T-helper 17 cell (primary cell): ENCODE measurements at places on chromosomes 5 and 9.

DNA sequence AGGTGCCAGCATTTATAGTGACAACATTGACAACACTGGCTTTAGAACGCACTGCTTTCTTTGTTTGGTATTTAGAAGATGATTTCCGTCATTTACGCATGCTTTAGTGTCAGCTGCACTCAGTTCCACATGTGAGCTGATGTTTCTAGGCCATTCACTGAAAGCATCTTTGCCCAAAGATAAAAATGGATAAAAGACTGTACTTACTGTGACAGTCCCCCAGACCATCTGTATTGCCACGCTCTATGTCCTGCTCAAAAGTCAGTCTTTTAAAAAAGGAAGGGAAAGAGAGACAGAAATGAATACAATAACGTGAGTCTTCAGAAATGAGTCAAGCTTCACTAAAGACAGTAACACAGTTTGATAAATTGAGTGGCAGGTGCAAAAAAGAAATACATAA, 99.3 kb downstream of the SEMA6A start:
- DNase-seq = no peak

DNA sequence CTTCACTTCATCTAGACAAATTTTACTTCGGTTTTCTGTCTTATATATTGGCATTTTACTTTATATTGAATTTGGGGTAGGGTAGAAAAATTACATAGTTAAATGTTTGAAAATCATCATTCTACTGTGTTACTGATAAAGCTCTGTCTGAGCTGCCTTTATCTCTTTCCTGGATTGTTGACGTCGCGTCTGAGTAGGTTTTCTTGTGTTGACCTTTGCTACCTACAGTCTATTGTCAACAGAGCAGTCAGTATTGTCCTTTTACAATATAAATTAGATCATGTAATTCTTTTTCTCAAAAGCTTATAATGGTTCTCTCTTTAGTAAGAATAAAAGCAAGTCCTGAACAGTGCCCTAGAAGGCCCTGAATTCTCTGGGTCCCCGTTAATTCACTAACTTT, 128.2 kb downstream of the HACD4 start:
- no peak for DNase-seq

DNA sequence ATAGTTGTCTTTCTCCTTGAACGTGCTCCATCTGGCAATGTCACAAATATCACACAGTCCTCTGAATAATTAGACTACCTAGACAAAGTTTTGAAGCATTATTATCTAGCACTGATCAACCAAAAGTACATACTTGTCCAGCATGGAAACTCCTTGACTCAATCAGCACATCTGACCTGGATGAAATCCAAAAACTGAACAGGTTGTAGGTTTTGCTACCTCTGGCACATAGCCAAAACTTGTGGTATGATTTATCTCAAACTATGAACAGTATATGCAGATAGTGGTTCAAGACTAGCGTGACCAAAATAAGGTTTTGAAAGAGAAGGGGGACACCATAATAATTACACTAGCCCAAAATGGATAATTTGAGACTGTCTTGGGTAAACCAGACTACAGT, 158.1 kb downstream of the ARRDC3 start:
- no peak for DNase-seq

DNA sequence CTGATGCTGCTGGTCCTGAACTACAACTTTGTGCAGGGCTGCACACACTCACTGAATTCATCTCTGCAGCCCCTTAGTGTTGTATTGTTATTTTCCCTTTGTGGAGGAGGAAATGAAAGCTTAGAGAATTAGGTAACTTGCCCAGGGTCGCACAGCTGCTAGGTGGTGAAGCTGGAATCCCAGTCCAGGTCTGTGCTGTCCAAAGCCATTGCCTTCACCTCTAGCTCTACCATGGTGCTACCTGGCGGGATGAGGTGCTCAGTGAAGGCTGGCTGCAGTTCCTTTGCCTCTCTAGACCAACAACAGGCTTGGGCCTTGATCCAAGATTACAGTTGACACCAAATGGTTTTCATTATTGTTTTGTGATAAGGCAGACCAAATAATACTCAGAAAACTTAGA, 177.8 kb upstream of the PITX1 start:
- no peak for DNase-seq

- no peak for DNase-seq
These were observed 44.5 kb downstream of the SPRY4 start for GRCh38 chr5:142280066-142281007.

GRCh38 chr9:92671323-92671722, 1.4 kb upstream of the IPPK start:
- DNase-seq = no peak

- DNase-seq = no peak
These were observed 327.0 kb upstream of the TNC start for GRCh38 chr9:115444959-115445358.

- DNase-seq = no peak
These were observed 8.6 kb upstream of the COL15A1 start for GRCh38 chr9:98935071-98935505.

- no peak for DNase-seq
These were observed 14.3 kb downstream of the BRD3OS start for GRCh38 chr9:134039386-134040175.

GRCh38 chr5:1288439-1289335, 6.2 kb downstream of the TERT start:
- DNase-seq = no peak

- DNase-seq = no peak
These were observed 36.3 kb downstream of the ZNF474 start for GRCh38 chr5:122165559-122166078.

DNA sequence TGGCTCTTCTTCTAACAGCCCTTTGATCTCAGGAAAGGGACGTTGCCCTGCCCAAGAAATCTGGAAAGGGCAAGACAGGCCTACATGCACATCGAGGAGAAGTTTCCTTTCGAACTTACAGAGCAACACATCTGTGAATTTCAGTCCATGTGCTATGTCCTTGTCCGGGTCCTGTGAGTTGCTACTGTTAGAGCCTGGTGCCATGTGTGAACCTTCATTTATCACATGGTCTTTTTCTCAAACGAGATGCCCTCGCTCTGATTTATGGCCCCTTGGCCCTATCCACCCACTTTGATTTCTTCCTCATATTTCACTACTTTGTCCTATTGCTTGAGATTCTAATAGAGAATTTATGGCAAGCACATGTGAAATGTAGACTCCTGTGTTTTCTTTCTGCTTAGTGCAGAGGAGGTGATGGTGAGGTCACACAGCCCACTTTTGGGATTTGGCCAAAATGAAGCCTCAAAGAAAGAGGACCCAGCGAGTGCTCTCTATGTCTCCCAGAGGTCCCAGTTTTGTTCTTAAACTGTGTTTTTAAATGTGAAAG, 153.1 kb downstream of the SNCAIP start:
- no peak for DNase-seq

DNA sequence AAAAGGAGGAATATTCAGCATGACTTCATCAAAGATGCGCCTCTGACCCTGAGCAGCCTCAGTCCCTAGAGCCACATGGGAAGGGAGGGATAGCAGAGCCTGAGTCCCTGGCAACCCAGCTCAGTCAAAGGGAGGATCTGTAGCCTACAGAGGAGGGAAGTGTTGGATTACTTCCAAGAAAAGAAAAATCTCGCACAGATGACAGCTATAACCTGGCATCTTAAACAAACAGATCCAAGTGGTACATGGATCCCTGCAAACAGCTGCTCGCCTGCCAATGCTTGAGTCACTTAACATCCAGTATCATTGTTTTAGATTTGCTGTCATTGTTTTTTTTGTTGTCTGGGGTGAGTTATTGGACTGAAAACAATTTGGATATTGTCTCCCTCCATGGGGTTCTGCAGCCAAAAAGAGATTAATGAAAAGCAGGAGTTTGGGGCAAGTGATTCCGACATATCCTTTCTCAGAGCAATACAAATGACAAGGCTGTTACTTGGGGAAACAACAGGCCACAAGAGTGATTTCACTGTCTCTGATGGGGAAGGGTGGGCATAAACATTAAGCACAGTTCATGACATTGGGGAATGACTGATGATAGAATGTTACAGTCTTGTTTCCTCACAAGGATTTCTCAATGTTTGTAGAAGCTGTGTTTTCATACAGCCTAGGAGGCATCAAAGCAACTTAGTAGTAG, 153.5 kb upstream of the KIF2A start:
- no peak for DNase-seq

DNA sequence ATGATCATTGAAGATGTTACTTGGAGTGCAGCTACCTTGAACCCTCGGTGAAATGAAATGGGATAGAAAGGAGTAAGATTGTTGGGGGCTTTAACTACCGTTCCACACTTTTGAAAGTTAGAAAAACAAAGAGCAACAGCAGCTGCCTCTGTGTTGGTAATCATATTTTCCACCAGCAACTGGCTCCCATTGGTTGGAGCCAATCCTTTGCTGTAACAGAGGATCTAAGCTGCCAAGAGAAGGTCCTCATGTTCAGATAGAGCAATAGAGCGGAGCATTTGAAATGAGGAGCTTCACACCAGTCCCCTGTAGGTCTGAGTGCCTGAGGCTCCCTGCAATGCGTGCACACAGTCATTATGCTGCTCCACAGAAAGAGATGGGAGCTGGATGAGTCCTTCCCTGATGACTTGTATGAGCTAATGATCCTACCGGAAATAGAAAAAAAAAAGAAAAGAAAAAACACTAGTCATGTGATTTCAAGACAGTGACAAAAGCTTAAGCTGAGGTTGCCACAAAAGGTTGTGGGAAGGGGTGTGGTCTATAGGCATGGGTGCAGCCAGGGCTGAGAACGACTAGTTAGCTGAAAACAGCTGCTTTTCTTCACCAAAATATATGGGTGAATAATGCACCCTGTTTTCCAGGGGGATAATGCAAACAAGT, 300.7 kb downstream of the MLLT3 start:
- no peak for DNase-seq

- no peak for DNase-seq
These were observed 68.7 kb upstream of the RNU6ATAC start for GRCh38 chr9:134233022-134233421.

GRCh38 chr9:100228352-100228869, 124.3 kb downstream of the TEX10 start:
- no peak for DNase-seq

DNA sequence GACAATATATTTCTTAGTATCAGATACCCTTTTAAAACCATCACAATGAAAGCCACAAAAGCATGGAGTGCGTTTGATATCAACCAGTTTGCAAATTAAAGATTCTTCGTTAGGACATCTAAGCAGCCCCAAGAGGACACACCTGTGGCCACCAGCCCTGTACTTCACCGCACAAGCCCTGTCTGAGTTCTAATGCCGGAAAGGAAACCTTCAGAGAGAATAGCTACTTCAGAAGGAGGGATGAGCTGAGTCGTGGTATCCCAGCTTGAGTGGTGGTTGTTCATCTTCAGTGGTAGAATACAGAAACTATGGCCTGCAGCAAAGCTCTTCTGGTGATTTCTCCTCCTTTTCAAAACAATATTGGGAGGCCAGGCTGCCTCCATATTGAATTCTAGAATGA, 319.6 kb downstream of the FBXL7 start:
- DNase-seq = no peak
